NCI-H774 (cell line): ENCODE measurements at places on chromosomes 5 and 9.

GRCh38 chr9:37923118-37923795, 19.3 kb upstream of the SLC25A51 start:
- no peak for DNase-seq

- no peak for DNase-seq
Observed at GRCh38 chr9:1042466-1042865, 7.7 kb upstream of the DMRT2 start.

DNA sequence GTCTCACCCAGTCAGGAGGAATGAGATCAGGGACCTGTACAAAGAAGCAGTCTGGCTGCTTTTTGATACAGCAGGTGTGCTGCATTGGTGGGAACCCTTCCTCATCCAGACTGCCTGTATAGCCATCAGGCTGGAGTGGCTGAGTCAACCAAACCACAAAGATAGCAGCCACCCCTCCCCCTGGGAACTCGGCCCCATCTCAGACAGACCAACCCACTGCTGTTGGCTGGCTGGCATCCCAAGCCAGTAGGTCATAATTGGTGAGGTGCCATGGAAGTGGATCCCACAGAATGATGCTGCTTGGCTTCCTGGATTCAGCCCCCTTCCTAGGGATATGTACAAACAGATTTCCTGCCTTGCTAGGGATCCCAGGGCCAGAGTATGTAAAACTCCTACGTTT, 60.9 kb downstream of the YTHDC2 start:
- DNase-seq: no peak

DNA sequence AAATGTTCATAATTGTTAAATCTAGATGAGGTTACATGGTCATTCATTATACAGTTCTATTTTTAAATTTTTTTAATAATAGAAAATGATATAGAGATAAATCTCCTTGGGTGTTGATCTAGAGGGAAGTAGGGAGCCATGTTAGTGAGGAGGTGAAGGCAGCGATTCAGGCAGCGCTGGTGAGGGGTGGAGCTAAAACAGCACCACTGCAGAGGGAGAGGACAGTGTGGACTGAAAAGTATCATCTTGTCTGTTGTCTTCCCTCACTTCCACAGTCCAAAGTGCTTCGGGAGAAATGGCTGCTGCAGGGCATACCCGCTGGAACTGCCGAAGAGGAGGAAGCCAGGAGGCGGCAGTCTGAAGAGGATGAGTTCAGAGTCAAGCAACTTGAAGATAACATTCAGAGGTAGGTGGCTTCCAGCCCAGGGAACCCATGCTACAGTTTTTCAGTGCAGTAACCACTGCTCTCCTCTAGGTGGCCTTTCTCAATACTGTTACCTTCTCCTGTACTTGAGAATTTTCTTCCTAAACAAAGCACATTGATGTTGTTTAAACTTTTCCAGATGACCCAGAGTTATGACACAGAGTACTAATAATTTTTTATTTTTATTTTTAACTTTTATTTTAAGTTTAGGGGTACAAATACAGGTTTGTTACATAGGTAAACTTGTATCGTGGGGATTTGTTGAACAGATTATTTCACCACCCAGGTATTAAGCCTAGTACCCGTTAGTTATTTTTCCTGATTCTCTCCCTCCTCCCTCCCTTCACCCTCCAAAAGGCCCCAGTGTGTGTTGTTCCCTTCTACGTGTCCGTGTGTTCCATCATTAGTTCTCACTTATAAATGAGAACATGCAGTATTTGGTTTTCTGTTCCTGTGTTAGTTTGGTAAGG, 100.5 kb downstream of the PALM2AKAP2 start:
- no peak for DNase-seq

- no peak for DNase-seq
Observed at GRCh38 chr9:124674651-124675050, 96.5 kb downstream of the NR6A1 start.

DNA sequence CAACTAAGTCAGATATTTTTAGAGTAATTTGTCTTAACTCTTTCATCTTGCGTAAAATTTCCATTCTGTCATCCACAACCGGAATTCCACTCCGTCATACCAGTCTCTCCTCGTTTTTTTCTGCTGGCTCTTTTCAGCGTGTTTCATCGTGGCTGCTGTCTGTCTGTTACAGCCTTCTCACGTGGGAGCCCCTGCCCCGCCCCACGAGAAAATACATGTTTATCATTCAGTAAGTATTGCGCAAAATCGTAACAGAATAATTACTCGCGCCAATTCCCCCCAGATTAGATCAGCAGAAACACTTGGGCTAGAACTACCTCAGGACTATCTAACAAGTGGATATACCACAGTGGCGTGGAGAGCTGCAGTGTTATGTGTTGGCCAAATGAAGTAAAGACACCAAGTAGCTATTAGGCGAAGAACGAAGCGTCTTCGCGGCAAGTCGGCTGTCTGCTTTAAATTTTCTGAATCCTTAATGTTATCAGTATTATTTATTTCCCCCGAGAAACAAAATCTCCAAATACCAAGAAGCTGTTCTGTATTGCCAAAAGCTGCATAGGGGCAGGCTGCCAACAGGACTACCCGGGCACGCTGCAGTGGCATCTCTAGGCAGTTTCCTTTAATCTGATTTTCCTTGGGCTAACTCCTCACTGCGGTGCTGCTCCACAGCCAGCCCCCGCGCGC, 566 bp upstream of the FOCAD start:
- peak; percentile 8 for DNase-seq

DNA sequence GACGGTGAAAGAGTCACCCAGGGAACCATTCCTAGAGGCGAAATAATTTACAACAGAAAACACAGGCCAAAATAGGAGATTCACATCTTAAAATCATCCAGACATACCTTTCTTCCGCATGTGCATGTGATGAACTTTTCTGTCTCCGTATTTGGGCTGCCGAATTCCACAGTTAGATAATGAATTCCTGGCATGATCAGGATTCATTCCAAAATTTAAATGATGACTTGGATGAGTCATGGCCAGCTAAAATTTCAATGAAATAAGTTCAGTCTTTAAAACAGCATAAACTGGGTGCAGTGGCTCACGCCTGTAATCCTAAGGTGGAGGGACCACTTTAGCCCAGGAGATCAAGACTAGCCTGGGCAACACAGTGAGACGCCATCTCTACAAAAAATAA, 82.7 kb downstream of the DROSHA start:
- no peak for DNase-seq

- DNase-seq: no peak
Observed at GRCh38 chr5:161387121-161387520, 159.4 kb downstream of the GABRB2 start.

DNA sequence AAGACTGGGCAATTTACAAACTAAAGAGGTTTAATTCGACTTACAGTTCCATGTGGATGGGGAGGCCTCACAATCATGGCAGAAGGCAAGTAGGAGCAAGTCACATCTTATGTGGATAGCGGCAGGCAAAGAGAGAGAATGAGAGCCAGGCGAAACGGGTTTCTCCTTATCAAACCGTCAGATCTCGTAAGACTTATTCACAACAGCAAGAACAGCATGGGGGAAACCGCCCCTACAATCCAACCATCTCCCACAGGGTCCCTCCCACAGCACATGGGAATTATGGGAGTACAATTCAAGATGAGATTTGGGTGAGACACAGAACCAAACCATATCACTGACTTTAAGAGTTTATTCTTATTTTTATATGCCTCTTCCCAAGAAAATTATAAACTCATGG, 60.3 kb downstream of the RFK start:
- no peak for DNase-seq

GRCh38 chr5:60613826-60614225, 86.1 kb downstream of the DEPDC1B start:
- DNase-seq: no peak

GRCh38 chr5:151295138-151295537, 8.4 kb downstream of the SLC36A3 start:
- DNase-seq: no peak

DNA sequence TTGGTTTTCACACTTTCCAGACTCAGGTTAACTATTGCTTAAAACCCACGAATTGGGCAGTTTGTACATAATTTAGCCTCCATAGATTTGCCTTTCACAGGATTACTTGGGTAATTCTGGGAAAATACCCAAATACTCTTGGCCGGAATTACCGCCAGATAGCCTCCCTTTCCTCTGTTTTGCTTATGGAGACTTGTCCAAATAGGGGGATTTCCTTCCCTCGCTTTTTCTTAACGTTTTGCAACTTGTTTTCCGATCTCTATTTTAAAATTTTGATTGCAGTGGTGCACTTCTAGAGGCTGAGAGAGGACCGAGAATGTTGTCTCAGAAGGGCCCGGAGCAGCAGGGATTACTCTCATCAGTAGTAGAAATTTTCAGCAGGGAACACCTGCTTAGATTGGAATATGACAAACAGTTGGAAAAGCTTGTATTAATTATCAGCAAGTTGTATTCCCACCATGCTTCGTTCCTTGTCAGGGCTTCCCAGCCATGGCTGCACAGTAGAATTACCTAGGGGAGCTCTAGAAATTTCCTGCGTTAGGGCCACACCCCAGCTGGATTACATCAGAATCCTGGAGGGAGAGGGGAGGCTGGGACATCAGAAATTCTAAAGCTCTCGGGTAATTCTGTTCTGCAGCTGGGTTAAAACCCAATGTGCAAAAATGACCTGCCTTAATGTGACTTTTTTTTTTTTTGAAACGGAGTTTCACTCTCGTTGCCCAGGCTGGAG, 329.1 kb downstream of the SH3GL2 start:
- no peak for DNase-seq

DNA sequence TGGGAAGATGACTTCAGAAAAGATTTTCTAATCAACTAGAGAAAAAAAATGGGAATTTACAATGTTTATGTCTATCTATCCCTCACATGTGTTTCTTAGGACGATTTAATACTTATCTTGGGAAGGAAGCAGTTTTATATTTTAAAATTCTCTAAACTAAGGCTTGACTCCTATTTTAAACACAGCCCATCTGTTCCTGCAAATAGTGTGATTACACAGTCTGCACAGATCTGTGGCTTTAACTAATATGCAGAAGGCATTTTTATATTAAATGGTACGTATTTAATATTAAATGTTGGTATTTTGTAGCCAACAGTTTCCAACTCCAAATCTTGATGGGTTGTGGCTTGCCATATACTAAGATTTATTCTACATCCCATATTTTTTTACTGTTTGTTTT, 53.2 kb upstream of the EBF1 start:
- DNase-seq: no peak

DNA sequence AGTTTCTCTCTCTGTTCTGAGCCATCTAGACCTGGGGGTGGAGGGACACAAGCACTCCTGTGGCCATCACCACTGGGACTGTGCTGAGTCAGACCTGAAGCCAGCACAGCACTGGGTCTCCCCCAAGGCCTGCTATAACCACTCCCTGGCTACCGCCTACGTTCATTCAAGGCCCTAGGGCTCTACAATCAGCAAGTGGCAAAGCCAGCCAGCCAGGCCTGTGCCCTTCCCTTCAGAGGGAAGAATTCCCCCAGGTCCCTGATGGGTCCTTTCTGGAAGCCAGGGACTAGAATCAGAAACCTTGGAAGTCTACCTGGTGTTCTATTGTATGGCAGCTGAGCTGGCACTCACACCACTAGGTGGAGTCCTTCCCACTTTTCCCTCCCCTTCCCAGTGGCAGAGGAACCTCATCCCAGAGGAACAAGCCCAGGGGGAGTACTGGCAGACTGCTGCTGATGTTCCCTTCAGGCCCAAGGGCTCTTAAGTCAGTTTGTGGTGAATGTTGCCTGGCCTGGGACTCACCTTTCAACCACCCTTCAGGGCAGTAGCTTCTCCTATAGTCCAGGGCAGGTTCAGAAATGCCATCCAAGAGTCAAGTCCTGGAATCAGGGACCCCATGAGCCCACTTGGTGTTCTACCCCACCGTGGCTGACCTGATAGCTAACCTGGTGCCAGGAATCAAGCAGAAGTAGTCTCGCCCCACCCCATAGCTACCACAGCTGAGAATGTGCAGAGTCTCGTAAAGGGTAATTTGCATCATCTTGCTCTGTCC, 20.0 kb downstream of the JMY start:
- DNase-seq: no peak

DNA sequence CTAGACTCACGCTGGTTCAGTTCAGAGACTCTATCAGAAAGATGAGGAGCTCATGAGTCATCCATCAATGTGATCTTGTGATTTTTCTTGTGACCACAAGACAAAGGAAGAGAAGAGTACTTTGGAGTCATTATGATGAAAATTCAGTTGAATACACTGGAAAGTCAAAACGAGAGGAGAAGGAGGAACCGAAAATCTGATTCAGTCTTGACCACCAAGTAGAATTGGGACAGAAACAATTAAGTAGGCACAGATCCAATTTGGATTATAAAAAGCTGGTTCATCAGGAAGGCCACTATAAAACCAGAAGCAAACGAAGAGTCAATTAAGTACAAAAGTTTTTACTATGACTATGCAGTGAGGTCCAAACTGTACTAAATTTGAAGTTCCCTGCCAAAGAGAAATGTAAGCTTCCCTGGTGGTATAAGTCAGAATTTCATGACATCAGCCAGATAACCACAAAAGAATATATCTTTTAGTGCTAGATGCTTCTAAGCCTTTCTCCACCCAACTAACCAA, 90.9 kb downstream of the THBS4 start:
- no peak for DNase-seq

DNA sequence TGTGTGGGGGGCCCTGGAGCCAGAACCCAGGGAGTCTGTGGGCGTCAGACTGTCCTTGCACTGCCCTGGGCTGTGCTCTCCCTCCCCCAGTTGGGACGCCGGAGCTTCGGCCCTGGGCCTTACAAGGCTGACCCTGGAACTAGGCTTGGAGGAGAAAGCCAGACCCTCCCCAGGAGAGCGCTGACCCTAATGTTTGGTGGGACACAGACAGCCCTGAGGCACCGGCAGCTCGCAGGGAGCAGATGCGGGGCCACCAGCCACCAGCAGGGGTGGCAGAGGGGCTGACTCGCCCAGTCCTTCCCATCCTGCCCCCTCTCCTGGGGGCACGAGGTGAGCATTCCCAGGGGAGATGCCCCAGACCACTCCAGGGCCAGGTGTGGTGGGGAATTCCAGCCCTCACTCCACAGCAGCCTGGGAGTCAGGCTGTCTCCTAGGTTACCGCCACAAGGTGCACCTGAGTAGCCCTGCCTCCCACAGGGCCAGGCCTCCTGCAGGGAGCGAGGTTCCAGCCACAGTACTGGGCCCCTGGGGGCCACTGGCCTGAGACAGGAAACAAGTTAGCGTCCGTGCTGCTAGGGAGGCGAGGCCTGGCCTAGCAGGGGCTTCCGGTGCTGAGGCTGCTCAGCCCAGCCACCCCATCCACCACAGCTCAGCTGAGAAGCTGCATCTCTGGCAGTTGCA, 134.6 kb downstream of the OLFM1 start:
- DNase-seq: no peak

- DNase-seq: no peak
Observed at GRCh38 chr9:95366731-95367325, 49.3 kb upstream of the FANCC start.

GRCh38 chr5:101689306-101689705, 606.8 kb downstream of the SLCO4C1 start:
- DNase-seq: no peak

DNA sequence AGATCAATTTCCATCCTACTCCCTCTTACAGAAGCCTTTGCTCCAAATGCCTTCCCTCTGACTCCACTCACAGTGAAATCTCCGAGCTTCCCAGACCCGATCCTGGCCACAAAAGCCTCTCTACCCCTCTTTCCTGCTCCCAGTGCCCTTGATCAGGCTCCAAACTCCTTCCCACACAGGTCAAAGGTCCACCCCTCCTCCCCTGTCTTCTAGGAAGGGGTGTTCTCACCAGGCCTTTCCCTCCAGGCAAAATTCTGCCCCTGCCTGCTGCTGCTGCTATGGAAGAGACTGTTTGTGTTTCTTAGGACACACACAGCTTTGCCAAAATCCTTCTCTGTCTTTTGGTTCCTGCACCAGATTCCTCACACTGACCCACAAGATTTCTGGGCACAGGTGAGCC, 85.8 kb upstream of the ALDH1A1 start:
- no peak for DNase-seq
